CD4-positive, CD25-positive, alpha-beta regulatory T cell (primary cell): ENCODE measurements at places on chromosomes 4 and X. TPM values are rescaled to one million over a fixed set of nuclear protein-coding genes. Genes with fewer than 3 reads are reported as not detected.

Gene GAGE1
- not detected for total RNA-seq

Gene MND1
- 0.67 TPM for total RNA-seq

Gene INPP4B
- 89.4 TPM for total RNA-seq

Gene TECRL
- total RNA-seq: not detected

Gene ARHGAP6
- 1.8 TPM for total RNA-seq

Gene TMEM144
- not detected for total RNA-seq

Gene BEX4
- total RNA-seq: 32.0 TPM

Gene HSFX3
- not detected for total RNA-seq

Gene TMPRSS11F
- total RNA-seq: not detected
